CD8-positive, alpha-beta memory T cell (primary cell): ENCODE measurements at places on chromosomes 4 and X. TPM values are rescaled to one million over a fixed set of nuclear protein-coding genes. Genes with fewer than 3 reads are reported as not detected.
A peak's percentile ranks its signal among the peaks of the same experiment; 100 is the strongest.

GRCh38 chr4:24248674-24249630 lies 335.4 kb downstream of the DHX15 start:
- no peak overlapping the region for H3K27ac ChIP-seq
- H3K27me3 ChIP-seq: no peaks in the 10 kb centered on the region
- no peak overlapping the region for H3K4me3 ChIP-seq
- H3K4me1 ChIP-seq: no peaks in the 10 kb centered on the region

- H3K36me3 ChIP-seq: no peaks in the 10 kb centered on the region
- no peak overlapping the region for H3K4me3 ChIP-seq
- H3K27me3 ChIP-seq: no peaks in the 10 kb centered on the region
- DNase-seq: no peak
- H3K27ac ChIP-seq: no peak overlapping the region
- H3K4me1 ChIP-seq: no peaks in the 10 kb centered on the region
These were observed 125.7 kb downstream of the EIF4E start for GRCh38 chr4:98803251-98803650.

- no peaks in the 10 kb centered on the region for H3K36me3 ChIP-seq
- no peaks in the 10 kb centered on the region for H3K4me1 ChIP-seq
- no peak for DNase-seq
These were observed 34.1 kb upstream of the AFF2 start for GRCh38 chrX:148466292-148466691.

Gene P2RY10
- 66.4 TPM for total RNA-seq

- no peaks in the 10 kb centered on the region for H3K27me3 ChIP-seq
- DNase-seq: no peak
- no peak overlapping the region for H3K27ac ChIP-seq
- no peaks in the 10 kb centered on the region for H3K4me1 ChIP-seq
- no peak overlapping the region for H3K4me3 ChIP-seq
These were observed 67.9 kb upstream of the STK26 start for GRCh38 chrX:131955099-131955777.

GRCh38 chr4:55364691-55365344 lies 18.8 kb downstream of the SRD5A3 start:
- no peak overlapping the region for H3K4me3 ChIP-seq
- H3K36me3 ChIP-seq: no peaks in the 10 kb centered on the region
- no peaks in the 10 kb centered on the region for H3K27me3 ChIP-seq
- H3K4me1 ChIP-seq: no peaks in the 10 kb centered on the region
- DNase-seq: no peak

Gene CAMK2D
- 56.0 TPM for total RNA-seq

DNA sequence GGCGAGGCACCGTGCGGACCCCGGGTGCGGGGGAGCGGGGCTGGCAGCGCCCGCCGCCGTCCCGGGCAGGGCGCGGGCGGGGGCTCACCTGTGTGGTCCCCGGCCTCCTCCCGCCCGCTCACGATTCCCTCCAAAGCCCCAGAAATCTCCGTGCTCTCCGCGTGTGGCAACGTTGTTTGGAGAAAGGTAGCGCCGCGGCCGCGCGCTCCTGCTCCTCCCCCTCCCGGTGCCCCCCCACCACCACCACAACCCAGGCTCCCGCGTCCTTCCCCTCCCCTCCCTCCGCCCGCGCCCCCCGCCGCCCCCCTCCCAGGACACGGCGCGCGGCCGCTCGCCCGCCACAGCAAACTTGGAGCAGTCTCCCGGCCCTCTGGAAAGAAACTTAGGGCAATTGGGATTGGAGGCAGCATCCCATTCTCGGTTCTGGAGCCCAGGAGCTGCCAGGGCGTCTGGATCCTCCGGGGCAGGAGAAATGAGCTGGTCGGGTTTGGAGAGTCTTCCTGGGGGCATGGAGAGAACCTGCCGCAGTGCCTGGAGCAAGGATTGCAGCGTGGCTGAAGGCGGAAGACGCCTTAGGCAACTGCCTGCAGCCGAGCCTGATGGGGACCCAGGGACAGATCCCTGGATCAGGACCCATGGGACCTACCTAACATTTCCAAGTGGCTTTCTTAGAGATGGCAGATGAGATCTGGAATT lies 855 bp downstream of the KLF3 start:
- peak overlapping the region; percentile 67 for H3K4me3 ChIP-seq
- H3K36me3 ChIP-seq: no peaks in the 10 kb centered on the region
- peak overlapping the region; percentile 79 for H3K27ac ChIP-seq

DNA sequence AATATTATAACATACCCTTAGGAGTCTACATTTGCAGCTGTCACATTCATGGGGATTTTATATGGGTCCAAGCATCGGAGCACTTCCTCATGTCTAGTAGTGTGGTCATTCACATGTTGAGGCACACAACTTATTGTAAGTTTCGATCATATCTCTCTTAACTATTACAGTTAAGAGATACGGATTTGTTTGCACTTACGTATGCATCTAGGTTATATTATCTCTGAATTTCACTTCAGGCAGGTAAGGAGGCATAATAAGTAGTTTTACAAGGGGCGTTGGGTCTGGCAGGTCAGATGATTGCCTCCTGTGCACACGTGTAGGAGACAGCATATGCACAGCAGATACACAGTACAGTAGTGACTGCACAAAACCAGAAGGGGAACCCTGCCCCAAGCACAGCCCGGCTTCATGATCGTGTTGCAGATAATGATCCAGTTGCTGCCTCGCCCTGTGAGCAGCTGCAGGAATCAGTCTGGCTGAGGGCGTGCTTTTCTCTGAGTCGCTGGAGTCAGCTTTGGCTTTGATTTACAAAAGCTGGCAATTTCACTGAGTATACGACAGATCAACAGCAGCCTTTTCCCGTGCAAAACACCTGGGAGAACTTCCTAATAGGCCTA lies 302.9 kb upstream of the GATB start:
- H3K36me3 ChIP-seq: no peaks in the 10 kb centered on the region
- peaks cover 33% of the 10 kb centered on the region for H3K4me1 ChIP-seq
- DNase-seq: no peak
- no peak overlapping the region for H3K4me3 ChIP-seq

DNA sequence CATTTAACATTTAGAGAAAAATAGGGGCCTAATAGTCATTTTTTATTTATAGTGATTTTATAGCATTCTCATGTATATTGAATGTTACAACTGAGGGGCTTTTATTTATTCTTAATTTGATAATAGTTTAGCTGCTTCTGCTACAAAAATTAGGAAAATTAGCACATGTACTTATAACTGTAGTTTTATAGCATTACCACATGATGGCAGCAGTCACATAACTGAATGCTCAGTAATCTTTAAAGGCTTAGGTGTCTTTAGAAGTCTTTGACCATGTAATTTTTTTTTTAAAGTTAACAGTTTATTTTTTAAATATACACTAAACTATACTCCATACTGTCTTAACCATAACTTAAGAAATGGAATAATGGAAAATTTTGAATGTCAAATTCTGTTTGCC lies 136.6 kb downstream of the STAG2 start:
- DNase-seq: no peak
- no peak overlapping the region for H3K27ac ChIP-seq
- no peaks in the 10 kb centered on the region for H3K4me1 ChIP-seq
- peaks cover 12% of the 10 kb centered on the region for H3K36me3 ChIP-seq

DNA sequence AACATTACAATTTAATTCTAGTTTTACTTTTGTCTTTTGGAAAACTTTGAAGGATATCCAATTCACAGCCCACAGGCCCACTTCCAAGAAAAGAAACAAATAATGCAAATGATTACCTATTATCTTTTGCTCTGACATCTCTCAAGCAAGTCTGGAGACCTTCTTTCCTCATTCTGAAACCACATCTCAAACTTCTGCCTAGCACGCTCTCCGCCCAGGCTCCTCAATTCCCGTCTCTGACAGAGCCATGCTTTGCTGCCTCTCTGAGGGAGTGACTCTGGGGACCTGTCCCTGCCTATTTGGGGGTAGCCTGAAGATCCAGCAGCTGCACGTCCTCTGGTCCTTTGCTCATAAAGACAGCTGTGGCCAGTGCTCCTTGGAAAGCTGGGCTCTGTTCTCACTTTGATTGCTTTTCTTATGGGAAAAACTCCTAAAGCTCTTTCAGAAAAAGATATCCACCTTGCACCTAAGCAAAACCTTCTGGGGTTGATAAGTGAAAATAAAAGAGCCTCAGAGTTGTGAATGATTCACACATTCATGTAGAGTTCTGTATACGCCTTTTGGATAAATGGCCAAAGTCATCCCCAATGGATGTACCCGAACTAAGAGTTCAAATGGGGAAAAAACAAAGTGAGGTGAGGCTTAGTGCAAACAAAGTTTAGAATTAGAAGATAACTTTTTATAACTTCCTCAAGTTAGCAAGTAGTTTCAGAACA lies 72.4 kb upstream of the TNIP3 start:
- no peak for DNase-seq
- no peaks in the 10 kb centered on the region for H3K4me1 ChIP-seq
- no peak overlapping the region for H3K27ac ChIP-seq

DNA sequence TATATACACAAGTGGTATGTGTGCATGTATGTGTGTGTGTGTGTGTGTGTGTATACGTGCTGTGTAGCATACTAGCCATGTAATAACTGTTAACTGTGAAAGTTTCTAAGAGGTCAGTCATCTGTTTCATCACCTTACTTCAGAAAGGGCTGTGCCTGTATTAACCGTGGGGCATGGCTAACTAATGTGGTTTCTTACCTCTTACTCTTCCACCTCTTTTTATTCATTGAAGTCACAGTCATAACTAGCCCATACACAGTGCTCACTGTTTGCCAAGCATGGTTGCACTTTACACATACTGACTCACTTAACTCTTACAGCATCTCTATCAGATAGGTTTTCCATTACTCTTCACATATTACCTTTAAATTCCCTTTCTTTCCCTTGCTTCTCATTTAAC lies 23.7 kb upstream of the LRAT start:
- no peaks in the 10 kb centered on the region for H3K36me3 ChIP-seq
- no peak overlapping the region for H3K27ac ChIP-seq
- H3K27me3 ChIP-seq: no peaks in the 10 kb centered on the region
- H3K4me3 ChIP-seq: no peak overlapping the region

Gene PRRG1
- total RNA-seq: not detected

DNA sequence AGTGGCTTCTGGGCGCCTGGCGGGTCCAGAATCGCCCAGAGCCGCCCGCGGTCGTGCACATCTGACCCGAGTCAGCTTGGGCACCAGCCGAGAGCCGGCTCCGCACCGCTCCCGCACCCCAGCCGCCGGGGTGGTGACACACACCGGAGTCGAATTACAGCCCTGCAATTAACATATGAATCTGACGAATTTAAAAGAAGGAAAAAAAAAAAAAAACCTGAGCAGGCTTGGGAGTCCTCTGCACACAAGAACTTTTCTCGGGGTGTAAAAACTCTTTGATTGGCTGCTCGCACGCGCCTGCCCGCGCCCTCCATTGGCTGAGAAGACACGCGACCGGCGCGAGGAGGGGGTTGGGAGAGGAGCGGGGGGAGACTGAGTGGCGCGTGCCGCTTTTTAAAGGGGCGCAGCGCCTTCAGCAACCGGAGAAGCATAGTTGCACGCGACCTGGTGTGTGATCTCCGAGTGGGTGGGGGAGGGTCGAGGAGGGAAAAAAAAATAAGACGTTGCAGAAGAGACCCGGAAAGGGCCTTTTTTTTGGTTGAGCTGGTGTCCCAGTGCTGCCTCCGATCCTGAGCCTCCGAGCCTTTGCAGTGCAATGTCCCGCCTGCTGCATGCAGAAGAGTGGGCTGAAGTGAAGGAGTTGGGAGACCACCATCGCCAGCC lies at the start of gene ATOH1:
Gene ATOH1 (plus strand): TSS at position 422 of the 663 bp plus-strand sequence. CDS start 174 bp downstream, at position 596.
- no peaks in the 10 kb centered on the region for H3K4me1 ChIP-seq
- DNase-seq: no peak
- no peak within 1 kb of the TSS for H3K4me3 ChIP-seq
- peaks cover 17% of the 10 kb centered on the region for H3K27me3 ChIP-seq

DNA sequence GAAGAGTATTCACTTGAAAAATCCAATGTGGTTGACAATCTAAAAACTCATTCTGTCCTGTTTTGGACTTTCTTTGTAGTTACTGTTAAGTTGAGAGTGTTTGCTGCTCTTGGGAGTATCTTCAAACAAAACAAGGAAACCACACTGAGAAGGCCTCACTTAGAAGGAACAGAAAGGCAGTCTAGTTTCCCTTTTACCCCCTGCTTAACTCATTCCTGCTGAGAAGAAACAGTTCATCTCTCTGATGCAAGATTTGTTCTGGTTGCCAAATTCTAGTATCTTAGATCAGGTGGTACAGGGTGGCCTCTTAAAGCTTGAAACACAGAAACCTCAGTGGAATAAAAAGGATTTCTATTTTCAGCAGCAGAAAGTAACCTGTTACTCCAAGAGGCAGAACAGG lies 41.4 kb downstream of the GUCY2F start:
- H3K27me3 ChIP-seq: no peaks in the 10 kb centered on the region
- no peak overlapping the region for H3K27ac ChIP-seq
- no peak overlapping the region for H3K4me3 ChIP-seq
- H3K4me1 ChIP-seq: no peaks in the 10 kb centered on the region
- no peaks in the 10 kb centered on the region for H3K36me3 ChIP-seq

DNA sequence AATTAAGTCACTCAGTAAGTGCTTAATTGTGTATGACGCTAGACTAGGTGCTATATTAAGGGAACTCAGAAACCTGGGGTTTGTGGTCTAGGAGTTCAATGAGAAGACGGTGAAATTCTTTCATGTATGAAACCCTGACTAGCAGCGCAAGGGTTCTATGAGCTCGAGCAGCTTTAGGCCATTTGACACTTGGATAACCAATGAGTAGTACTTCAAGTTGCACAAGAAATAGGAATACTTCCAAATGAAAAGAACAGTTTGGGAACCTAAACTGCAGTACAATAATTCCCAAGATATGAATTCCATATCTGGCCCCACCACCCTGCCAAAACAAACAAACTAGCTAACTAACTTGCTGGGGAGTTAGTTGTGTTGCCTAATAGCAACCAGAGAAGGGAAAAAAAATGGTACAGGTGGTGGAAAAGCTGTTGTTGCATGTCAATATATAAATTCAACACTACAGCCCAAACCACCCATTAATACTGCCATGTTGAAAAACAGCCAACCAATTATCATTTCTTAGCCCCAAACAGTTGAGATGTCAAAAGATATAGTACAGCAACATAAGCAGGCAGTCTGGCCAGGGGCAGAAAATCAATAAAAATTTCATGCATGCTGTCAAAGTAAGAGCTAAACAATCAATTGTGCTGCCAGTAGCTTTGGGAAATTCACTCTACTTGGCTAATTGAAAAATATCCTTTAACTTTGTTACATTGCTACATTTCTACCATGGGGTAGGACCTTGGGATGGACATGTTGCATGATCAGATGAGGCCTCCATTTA lies 54.6 kb upstream of the MCF2 start:
- no peaks in the 10 kb centered on the region for H3K27me3 ChIP-seq
- H3K36me3 ChIP-seq: no peaks in the 10 kb centered on the region
- H3K27ac ChIP-seq: no peak overlapping the region
- H3K4me1 ChIP-seq: peaks cover 12% of the 10 kb centered on the region
- H3K4me3 ChIP-seq: no peak overlapping the region

- no peak for DNase-seq
- no peaks in the 10 kb centered on the region for H3K4me1 ChIP-seq
- H3K27ac ChIP-seq: no peak overlapping the region
- H3K27me3 ChIP-seq: no peaks in the 10 kb centered on the region
- H3K36me3 ChIP-seq: no peaks in the 10 kb centered on the region
These were observed 113.7 kb upstream of the TSPAN5 start for GRCh38 chr4:98771959-98772632.

Gene BMP3
- total RNA-seq: not detected

GRCh38 chrX:116493271-116493670 lies 30.5 kb upstream of the CT83 start:
- H3K36me3 ChIP-seq: no peaks in the 10 kb centered on the region
- no peak overlapping the region for H3K4me3 ChIP-seq
- no peak for DNase-seq
- no peak overlapping the region for H3K27ac ChIP-seq
- no peaks in the 10 kb centered on the region for H3K27me3 ChIP-seq

Gene MEPE
- not detected for total RNA-seq
